ENCODE measurements at places on chromosomes 6 and 20.
A peak's percentile ranks its signal among the peaks of the same experiment; 100 is the strongest.

GRCh38 chr6:120202878-120203277, 853.3 kb upstream of the MAN1A1 start:
- DNase-seq, result no peak

- DNase-seq, result no peak
Observed at GRCh38 chr6:3379482-3380060, 77.3 kb downstream of the SLC22A23 start.

- DNase-seq, result no peak
Observed at GRCh38 chr6:159217595-159218275, 48.5 kb downstream of the FNDC1 start.

DNA sequence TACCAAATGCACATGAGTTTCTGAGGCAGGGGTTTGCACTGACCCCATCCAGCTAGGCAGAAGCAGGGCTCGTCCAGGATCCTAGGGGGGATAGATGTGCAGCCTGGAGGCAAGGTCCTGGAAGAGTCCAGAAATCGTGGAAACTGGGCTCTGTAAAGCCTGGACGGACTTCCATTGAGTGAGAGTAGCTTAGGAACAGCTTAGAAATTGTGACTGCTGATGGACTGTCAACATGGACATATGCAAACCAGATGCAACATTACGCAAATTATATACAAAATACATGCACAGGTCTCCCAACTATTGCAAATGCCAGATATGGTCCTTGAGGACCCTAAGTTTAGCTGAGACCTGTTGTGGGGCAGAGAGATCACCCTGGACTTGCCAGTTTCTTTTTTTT, 4.8 kb upstream of the EMILIN3 start:
- DNase-seq, result no peak

DNA sequence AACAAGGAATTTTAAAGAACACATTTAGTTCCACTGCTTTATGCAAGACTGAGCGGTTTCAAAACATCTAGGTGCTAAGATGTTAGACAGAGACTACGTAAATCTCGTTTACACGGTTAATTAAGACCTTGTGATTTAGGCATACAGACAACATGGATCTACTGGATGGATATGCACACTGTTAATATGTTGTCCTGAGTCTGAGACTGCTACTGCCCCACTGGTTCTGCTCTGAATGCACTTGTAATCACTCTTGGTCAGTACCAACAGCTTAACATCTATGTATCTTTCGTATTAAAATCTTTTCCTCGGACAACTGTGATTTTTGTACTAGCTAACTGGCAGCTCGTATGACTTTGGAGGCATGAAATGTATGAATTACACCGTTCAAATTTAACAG, 3.1 kb downstream of the MAN1A1 start:
- DNase-seq, result no peak

- DNase-seq, result no peak
Observed at GRCh38 chr6:107144014-107144413, 28.7 kb upstream of the BEND3 start.

- no peak for DNase-seq
Observed at GRCh38 chr6:93059911-93060310, 359.4 kb downstream of the EPHA7 start.

- no peak for DNase-seq
Observed at GRCh38 chr20:37380864-37381579, 35.1 kb downstream of the SRC start.

GRCh38 chr20:19735446-19735845, 22.6 kb upstream of the RIN2 start:
- no peak for DNase-seq

DNA sequence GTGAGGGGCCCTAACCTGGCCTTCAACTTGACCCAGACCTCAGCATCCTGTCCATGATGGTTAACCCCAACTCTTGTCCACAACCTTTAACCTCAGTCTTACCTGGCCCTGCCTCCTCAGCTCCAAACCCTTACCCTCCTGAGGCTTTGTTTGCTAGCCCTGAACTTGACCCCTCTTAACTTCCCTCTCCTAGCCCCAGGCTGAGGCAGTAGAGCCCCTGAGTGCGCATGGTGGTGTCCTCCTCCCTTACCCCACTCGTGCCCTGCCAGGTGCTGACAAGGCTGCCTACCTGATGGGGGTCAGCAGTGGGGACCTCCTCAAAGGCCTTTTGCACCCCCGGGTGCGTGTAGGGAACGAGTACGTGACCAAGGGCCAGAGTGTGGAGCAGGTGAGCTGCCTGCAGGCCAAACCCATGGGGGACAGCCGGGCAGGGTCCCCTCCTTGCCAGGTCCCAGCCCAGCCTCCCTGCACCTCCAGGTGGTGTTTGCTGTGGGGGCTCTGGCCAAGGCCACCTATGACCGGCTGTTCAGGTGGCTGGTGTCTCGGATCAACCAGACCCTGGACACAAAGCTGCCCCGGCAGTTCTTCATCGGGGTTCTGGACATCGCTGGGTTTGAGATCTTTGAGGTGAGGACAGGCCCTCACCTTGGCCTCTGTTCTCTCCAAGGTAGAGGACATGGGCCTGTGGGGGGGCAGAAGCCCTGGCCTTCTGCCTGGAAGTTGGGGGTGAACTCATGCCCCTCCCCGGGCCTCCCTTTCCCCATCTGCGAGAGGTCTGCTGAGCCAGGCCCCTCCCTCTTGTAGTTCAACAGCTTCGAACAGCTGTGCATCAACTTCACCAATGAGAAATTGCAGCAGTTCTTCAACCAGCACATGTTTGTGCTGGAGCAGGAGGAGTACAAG, 31.9 kb downstream of the MYH7B start:
- no peak for DNase-seq

DNA sequence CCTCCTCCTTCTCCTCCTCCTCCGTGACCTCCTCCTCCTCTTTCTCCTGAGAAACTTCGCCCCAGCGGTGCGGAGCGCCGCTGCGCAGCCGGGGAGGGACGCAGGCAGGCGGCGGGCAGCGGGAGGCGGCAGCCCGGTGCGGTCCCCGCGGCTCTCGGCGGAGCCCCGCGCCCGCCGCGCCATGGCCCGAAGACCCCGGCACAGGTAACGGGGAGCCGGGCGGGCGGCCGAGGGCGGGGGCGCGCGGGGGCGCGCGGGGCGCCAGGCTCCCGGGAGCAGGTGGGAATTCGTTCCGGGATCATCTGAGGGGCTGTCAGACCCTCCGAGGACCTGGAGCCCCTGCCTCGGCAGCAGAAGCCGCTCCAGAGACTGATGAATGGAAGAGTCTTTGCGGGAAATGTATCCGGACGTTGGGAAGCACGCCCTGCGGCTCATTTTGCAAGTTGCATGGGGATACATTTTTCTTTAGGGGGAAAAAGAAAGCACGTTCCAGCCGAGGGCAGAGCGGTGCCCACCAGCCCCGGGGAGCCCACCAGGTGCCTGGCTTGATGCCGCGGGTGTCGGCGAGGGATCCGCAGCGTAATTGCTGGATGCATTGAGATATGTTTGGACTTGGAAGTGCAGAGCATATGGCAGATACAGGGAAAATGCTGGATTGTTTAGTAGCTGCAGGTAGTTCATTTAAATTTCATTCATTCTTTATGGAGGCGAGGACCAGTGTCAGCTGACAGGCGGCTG, 394 bp downstream of the MYB start:
- DNase-seq, result no peak

GRCh38 chr6:43428874-43429273, 1.5 kb downstream of the ABCC10 start:
- DNase-seq, result no peak

DNA sequence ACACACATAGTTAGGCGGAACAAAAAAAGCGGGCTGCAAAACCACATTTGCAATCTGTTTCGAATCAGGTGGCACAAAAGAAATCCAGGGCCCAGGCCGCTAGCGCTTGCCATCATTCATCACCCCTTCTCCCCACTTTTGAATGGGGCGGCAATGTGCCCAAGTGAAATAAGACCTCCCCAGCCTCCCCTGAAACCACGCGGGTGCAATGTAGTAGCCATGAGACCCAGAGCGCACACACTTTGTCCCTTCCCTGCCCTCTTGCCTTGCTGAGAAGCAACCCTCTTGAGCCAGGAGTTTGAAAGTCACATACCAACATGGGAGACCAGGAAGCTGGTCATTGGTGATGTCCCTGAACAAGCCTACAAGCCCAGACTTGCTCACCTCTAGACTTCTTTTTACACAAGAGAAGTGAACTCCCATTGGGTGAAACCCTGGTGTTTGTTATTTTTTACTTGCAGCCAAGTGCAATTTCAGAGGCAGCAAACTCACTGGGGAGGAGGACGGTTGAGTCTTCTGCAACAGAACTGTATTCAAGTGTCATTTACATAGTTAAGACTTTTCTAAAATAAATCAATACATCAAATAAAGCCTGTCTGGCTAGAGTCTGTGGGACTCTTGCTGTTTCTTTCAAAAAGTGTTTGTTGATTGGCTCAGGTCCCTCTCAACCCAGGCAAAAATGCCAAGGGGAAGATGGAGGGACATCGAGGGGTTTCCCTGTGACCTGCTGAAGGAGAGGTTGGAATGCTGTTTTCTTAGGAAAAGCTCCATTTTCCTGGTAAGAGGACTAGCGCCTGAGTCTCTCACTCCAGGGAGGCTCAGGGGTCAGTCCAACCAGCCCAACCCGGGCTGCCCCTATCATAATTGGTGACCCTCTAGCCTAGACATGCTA, 138.1 kb upstream of the PTPN1 start:
- no peak for DNase-seq

- DNase-seq, result peak; percentile 70
Observed at GRCh38 chr20:31661625-31662371, 24.1 kb downstream of the COX4I2 start.

DNA sequence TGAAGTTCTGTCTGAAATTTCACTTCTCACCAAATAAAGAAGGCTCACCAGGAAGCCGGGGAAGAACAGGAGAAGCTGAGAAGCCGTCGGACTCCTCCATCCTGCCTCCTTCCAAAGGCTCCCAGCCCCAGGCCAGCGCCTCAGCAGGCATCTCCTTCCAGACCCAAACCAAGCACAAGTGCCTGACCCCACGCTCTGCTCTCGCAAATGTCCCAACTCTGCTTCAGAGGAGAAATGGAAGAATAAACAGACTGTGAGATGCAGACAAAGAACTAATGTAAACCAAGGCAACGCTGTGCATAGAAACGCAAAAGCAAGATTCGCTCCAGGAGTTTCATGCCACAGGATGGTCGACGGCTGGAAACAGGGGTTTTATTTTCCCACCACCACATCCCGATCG, 100.3 kb upstream of the EXOC2 start:
- DNase-seq, result no peak

GRCh38 chr6:154274168-154274567, 82.4 kb downstream of the IPCEF1 start:
- no peak for DNase-seq

- DNase-seq, result no peak
Observed at GRCh38 chr6:157798851-157799250, 24.2 kb upstream of the SNX9 start.

DNA sequence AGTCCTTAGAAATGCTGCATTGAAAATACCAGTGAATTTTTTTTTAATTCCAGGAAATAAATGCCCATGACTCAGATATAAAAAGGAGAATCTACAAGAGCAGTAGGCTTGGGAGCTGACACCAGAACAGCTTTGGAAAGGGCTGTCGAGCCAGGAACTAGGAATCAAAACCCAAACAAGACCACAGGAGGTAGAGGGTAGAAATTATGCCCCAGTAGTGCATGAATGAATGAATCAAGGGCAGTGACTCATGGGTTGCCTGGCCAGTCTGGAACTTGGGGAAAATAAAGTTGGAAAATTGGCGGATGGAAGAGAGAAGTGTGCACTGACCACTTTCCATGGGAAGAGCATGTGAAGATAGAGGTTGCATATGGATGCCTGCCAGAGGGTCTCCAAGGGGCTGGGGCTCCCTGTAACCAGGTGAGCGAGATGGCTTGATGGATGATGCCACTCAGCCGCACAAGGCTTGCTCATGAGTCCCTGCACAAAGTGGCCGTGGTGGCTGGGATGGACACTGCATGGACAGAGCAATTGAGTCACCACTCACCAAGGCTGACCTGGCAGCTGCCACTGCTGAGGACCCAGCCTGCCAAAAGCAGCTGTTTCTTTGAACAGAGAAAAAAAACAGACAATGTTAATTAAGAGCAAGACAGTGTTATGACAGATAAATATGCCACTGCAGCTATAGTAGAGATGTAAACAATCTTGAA, 15.2 kb upstream of the MCCD1 start:
- DNase-seq, result no peak

- no peak for DNase-seq
Observed at GRCh38 chr6:21873562-21873961, 280.0 kb downstream of the SOX4 start.

DNA sequence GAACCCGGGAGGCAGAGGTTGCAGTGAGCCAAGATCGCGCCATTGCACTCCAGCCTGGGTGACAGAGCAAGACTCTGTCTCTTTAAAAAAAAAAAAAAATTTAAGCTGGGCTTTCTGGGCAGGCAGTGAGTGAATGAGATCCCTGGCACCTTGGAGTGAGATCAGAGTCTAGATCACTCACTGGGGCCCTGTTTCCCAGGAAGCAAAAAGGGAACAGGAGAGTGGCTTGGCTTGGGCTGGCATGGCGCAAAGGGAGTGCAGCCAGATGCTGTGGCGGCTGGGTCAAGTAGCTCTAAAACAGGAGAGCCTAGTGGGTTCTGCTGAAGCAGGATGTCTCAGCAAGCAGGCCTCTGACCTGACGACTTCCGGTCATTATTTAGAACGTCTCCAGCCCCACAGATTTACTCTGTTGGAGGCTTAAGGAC, 10.4 kb downstream of the PLCG1 start:
- DNase-seq, result no peak

GRCh38 chr20:61391185-61391584, 139.1 kb downstream of the CDH4 start:
- no peak for DNase-seq

GRCh38 chr6:169378620-169379381, 125.2 kb upstream of the THBS2 start:
- no peak for DNase-seq

- DNase-seq, result no peak
Observed at GRCh38 chr6:116111552-116112528, 11.2 kb downstream of the NT5DC1 start.

DNA sequence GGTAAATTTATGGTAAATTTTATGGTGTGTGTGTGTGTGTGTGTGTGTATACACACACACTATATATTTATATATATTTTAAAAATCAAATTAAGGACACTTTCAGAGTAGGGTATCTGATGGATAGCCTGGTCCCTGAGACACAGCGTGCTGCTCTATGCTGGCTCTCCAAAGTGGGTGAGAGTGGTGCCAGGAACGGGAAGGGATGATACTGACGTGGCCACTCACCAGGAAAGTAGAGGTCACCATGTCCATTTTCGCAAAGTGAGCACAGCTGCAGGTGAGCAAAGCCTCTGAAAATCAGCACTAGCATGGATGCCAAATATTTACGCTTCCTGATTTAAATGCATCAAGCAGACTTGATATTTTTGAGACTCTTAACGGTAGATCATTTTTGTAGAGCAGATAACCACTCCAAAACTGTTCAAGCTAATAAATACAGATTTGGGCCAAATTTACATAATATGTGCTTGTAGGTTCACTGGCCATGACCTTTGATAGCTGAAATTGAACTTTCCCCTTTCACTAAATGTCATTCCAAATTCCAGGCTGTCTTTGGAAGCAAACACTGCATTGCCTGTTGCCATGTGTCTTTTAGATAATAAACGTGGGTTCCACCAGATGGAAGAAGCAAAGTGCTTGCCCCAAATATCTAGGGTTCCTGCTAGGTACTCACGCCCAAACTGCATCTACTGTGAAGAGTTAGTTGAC, 116.6 kb downstream of the ATXN1 start:
- no peak for DNase-seq
